ENCODE measurements at places on chromosomes 7 and 10.

DNA sequence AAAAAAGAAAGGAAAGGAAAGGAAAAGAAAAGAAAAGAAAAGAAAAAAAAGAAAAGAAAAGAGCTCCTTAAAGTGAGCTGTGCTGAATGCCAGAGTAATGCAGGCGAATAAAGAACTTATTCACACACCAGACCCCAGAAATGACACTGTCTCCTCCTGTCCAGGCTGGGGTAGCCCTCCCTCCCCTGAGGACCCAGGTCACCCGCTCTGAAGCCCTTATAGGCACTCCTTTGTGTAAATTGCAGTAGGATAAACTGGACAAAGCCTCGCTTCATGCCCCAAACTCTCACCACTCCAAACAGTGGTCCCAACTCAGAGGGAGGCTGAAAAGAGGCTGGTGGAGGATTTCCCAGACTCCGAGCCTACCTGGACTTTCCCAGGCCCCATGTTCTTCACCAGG, 46.3 kb downstream of the PKD1L1 start:
- no peak overlapping the region for H3K4me3 ChIP-seq
- H3K27ac ChIP-seq: no peak overlapping the region

DNA sequence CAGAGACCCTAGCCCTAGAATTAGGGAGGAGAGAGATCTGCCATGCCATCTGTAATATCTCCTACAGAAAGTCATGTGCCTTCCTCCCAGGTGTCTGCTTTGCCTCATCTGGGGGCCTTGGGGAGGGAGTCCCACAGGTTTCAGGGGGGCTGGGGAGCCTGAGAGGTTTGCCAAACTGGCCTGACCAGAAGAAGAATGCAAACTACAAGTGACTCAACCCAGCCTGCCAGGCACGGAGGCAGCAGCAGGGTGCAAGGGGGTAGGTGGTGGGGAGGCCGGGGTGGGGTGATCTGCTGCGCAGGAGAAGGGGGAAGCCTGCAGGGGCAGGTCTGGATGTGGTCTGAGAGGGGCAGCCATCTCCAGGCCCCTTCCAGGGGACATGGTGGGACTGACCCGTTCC, 9.6 kb upstream of the TRIM8 start:
- peaks cover 37% of the 10 kb centered on the region for H3K4me1 ChIP-seq
- H3K27me3 ChIP-seq: no peaks in the 10 kb centered on the region
- H3K27ac ChIP-seq: no peak overlapping the region
- no peak for DNase-seq
- no peak overlapping the region for H3K4me3 ChIP-seq

- H3K36me3 ChIP-seq: no peaks in the 10 kb centered on the region
- DNase-seq: no peak
- H3K27ac ChIP-seq: no peak overlapping the region
- H3K27me3 ChIP-seq: no peaks in the 10 kb centered on the region
- H3K4me1 ChIP-seq: peaks cover 4% of the 10 kb centered on the region
Observed at GRCh38 chr10:72790216-72790990, 98.5 kb downstream of the MCU start.

- no peaks in the 10 kb centered on the region for H3K4me1 ChIP-seq
- no peak overlapping the region for H3K4me3 ChIP-seq
- H3K36me3 ChIP-seq: no peaks in the 10 kb centered on the region
- no peaks in the 10 kb centered on the region for H3K27me3 ChIP-seq
- no peak for DNase-seq
- H3K27ac ChIP-seq: no peak overlapping the region
Observed at GRCh38 chr7:74395745-74396311, 57.9 kb upstream of the GTF2IRD1 start.

DNA sequence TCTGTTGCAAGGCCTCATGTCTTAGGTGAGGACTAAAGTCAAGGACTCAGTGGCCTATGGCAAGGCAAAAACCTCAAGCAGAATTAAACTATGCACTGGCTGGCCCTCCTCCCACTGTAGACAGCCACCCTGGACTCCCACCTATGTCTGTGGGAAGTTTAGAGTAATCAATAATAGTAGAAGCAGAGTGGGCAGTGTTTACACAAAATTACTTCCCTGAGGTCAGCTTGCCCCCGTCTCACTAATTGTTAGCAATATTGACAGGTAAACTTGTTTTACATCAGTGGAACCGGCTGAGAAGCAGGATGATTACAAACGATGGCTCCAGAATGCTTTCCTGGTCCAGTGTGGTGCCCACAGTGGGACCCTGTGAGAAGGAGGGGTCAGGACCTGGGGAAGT, 27.9 kb upstream of the NPFFR1 start:
- no peaks in the 10 kb centered on the region for H3K27me3 ChIP-seq
- H3K36me3 ChIP-seq: no peaks in the 10 kb centered on the region
- H3K4me1 ChIP-seq: no peaks in the 10 kb centered on the region
- H3K4me3 ChIP-seq: no peak overlapping the region
- DNase-seq: no peak

DNA sequence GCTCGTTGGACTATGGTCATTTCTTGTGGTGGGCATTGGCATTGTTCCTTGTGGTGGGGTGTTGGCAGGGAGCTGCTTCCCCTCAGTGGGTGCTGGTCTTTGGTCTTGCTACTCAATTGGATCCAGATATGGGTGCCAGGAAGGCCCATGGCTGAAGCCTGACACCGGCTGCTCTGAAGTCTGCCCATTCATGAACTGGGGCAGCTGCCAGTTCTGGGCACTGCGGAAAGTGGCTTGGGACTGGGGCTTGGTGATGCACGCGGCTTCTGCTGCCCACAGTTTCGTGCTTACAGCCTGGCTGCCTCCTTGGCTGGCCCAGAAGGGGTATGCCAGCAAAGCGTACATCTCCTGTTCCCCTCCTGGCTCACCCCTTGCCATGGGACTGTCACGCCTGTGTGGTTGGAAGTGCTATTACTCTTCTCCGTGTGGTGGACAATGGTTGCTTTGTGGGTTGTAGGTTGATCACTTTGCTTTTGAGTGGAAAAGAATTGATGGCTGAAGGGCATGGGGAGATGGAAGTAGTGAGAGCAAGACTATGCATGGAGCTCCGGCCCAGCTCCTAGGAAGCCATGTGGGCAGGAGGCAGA, 54.7 kb downstream of the ADAMTS14 start:
- no peak overlapping the region for H3K4me3 ChIP-seq
- no peaks in the 10 kb centered on the region for H3K4me1 ChIP-seq
- no peaks in the 10 kb centered on the region for H3K27me3 ChIP-seq
- no peak overlapping the region for H3K27ac ChIP-seq

- no peak for DNase-seq
- peaks cover 6% of the 10 kb centered on the region for H3K4me1 ChIP-seq
- H3K4me3 ChIP-seq: no peak overlapping the region
- no peaks in the 10 kb centered on the region for H3K27me3 ChIP-seq
- no peak overlapping the region for H3K27ac ChIP-seq
Observed at GRCh38 chr7:48173756-48174382, 2.6 kb downstream of the ABCA13 start.

GRCh38 chr7:77426052-77426404, 9.9 kb upstream of the GSAP start:
- no peak for DNase-seq
- no peaks in the 10 kb centered on the region for H3K36me3 ChIP-seq
- H3K27me3 ChIP-seq: no peaks in the 10 kb centered on the region

DNA sequence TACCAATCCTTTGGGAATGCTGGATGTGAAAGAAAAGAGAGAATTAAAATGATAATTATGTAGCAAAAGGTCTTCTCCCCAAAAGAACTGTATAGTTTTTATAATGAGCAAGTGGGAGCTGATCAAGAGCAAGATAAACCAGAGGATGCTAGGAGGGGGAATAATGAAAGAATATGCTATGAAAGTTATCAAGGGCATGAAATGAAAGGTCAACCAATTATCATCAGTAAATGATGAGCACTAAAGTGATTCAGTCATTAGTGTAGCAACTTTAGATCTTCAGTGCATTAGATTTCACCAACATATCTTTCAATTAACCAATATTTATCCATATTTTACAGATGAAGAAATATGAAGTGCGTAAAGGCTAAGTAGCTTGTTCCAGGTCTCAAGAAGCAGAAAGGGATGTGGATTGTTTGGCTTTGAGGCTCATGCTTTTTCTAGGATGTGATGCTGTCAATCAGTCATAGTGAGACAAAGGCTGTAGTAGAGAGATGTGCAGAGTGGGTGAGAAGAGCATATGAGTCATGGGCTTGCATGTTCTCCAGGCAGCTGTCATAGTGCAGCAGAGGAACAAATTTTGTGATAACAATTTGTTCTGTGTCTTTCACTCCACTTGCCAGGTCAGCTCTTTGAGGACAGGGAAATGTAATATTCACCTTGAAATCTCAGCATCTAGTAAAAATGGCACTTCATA, 5.7 kb upstream of the OR2F2 start:
- no peak overlapping the region for H3K4me3 ChIP-seq
- DNase-seq: no peak
- no peaks in the 10 kb centered on the region for H3K27me3 ChIP-seq

GRCh38 chr10:103663236-103663635, 169.7 kb downstream of the NEURL1 start:
- no peak overlapping the region for H3K27ac ChIP-seq
- no peak for DNase-seq
- no peak overlapping the region for H3K4me3 ChIP-seq
- H3K27me3 ChIP-seq: no peaks in the 10 kb centered on the region

- no peak overlapping the region for H3K4me3 ChIP-seq
- no peaks in the 10 kb centered on the region for H3K27me3 ChIP-seq
- peaks cover 8% of the 10 kb centered on the region for H3K4me1 ChIP-seq
- H3K27ac ChIP-seq: no peak overlapping the region
- H3K36me3 ChIP-seq: no peaks in the 10 kb centered on the region
Observed at GRCh38 chr7:143415742-143416397, 7.2 kb upstream of the EPHA1 start.

GRCh38 chr10:3654496-3654895, 130.5 kb downstream of the KLF6 start:
- H3K4me1 ChIP-seq: peaks cover 3% of the 10 kb centered on the region
- H3K27ac ChIP-seq: no peak overlapping the region
- no peaks in the 10 kb centered on the region for H3K36me3 ChIP-seq
- H3K27me3 ChIP-seq: no peaks in the 10 kb centered on the region
- no peak for DNase-seq

- no peaks in the 10 kb centered on the region for H3K27me3 ChIP-seq
- no peaks in the 10 kb centered on the region for H3K4me1 ChIP-seq
- H3K4me3 ChIP-seq: no peak overlapping the region
- H3K27ac ChIP-seq: no peak overlapping the region
Observed at GRCh38 chr10:103510791-103511752, 17.6 kb downstream of the NEURL1 start.

DNA sequence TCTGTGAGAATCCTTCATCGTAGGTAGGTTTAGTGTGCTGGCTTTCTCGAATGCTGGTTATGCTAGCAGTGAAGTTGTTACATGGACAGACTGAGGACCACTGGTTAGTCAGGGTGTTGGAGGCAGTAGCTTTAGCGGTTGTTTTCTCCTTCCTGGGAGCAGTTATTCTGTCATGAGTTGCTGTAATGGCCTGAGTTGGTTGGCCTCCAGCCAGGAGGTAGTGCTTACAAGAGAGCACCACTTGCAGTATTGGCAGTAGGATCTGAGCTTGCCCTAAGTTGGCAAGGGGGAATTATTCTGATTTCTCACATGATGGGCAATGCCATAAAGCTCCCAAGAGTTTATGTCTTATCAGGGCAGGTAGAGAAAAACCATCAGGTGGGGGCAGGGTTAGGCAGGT, 58.0 kb downstream of the IPMK start:
- H3K36me3 ChIP-seq: no peaks in the 10 kb centered on the region
- peaks cover 7% of the 10 kb centered on the region for H3K4me1 ChIP-seq
- no peak for DNase-seq
- H3K27ac ChIP-seq: no peak overlapping the region
- H3K4me3 ChIP-seq: no peak overlapping the region
- no peaks in the 10 kb centered on the region for H3K27me3 ChIP-seq

DNA sequence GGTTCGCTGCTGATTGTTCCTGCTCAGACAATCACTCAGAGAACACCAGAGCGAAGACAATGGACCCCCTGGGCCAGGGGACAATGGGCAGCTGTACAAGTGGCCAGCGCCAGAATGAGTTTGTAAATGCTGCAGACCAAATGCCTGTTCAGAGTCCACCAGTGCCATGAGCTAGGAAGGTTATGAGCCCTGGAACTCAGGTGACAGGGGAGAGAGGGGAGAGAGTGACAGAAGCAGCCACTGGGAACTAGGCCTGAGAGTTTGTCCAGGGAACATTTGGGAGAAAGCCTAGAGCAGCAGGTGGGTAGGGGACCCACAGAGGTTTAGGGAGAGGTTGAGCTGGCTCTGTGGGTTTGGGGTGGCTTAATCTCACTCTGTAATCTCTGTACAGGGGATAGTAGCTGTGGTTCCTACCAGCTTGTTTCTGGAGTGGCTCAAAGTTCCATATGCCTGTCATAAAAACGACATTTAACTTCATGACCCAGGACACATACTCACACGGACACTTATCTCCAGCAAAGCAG, 60.4 kb downstream of the C10orf105 start:
- DNase-seq: peak; percentile 19
- no peaks in the 10 kb centered on the region for H3K36me3 ChIP-seq
- H3K27ac ChIP-seq: no peak overlapping the region
- H3K4me3 ChIP-seq: no peak overlapping the region
- peaks cover 19% of the 10 kb centered on the region for H3K27me3 ChIP-seq
- H3K4me1 ChIP-seq: peaks cover 36% of the 10 kb centered on the region

- DNase-seq: no peak
- peaks cover 18% of the 10 kb centered on the region for H3K4me1 ChIP-seq
- H3K27ac ChIP-seq: no peak overlapping the region
- H3K27me3 ChIP-seq: no peaks in the 10 kb centered on the region
Observed at GRCh38 chr10:97548828-97549455, 23.6 kb upstream of the ANKRD2 start.

GRCh38 chr10:25747084-25747483, 186.9 kb upstream of the MYO3A start:
- no peaks in the 10 kb centered on the region for H3K27me3 ChIP-seq
- H3K27ac ChIP-seq: no peak overlapping the region
- no peak overlapping the region for H3K4me3 ChIP-seq
- no peak for DNase-seq

DNA sequence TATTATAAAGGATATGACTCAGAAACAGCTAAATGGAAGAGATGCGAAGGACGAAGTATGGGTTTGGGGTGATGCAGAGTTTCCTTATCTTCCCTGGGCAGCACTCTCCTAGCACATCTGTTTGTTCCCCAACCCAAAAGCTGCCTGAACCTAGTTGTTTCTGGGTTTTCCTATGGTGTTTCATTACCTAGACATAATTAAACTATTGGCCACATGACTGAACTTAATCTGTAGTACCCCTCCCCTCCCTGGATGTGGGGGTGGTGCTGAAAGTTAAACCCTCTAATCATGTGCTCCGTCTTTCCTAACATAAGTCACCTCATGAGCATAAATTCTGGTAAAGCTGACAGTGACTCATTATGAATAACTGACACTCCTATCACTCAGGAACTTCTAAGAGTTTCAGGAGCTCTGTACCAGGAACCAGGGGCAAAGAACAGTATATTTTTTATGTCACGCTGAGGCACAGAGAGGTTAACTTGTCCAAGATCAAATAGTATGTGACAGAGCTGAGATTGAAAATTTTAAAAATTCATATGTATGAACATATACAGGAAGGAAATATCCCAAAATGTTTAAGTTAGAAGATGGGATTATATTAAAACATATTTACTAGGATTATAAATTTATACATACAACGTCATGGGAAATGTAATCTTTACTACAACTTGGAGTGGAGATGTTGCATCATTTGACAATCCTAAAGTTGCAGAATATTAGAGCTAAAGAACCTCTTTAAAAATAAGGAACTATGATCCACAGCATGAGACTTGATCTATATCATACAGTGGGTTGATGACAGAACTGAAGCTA, 4.8 kb downstream of the STRIP2 start:
- peaks cover 7% of the 10 kb centered on the region for H3K27me3 ChIP-seq
- peaks cover 7% of the 10 kb centered on the region for H3K36me3 ChIP-seq
- H3K4me1 ChIP-seq: no peaks in the 10 kb centered on the region
- no peak overlapping the region for H3K4me3 ChIP-seq
- no peak for DNase-seq

GRCh38 chr10:23376229-23376655, 31.6 kb upstream of the C10orf67 start:
- H3K27ac ChIP-seq: no peak overlapping the region
- no peaks in the 10 kb centered on the region for H3K36me3 ChIP-seq
- no peaks in the 10 kb centered on the region for H3K27me3 ChIP-seq
- H3K4me3 ChIP-seq: no peak overlapping the region
